Stimulated activated CD8-positive, alpha-beta memory T cell treated with anti-CD3 and anti-CD28 coated beads, Interleukin-4, amount 100 ng/mL, for 24 hours (primary cell): ENCODE measurements at places on chromosomes 5 and 9.

GRCh38 chr5:3351581-3352442 is 243.8 kb upstream of the IRX1 start:
- no peak for DNase-seq

DNA sequence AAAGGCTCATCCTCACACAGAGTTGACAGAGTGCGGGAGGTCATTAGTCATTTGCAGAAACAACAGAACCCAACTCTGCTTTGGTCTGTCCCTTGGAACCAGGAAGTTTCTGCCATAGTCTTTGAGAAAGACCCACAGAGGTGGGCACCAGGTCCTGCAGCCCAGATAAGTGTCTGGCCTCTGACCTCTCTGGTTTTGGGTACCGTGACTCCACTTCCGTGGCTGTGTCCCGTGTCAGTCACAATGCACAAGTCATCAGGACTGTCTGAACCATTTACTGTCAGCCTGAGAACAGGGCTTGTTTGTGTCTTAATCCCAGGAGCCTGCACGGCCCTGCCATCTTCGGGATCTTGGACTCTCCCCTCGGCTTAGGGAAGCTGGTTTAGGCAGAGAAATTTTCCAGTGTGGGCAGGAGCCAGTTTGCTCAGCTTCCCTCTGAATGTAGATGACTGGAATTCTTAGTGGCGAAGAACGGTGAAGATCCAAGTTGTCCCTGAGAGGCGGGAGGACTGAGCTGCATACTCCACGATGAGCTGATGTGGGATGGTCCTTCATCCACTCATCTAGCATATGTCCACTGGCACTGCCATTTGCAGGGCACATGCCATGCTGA is 11.9 kb downstream of the GSN start:
- DNase-seq: no peak

GRCh38 chr9:122001491-122002201 is 91.5 kb downstream of the TTLL11 start:
- no peak for DNase-seq

- no peak for DNase-seq
These were observed 1711.9 kb upstream of the CDH9 start for GRCh38 chr5:28750251-28750650.

DNA sequence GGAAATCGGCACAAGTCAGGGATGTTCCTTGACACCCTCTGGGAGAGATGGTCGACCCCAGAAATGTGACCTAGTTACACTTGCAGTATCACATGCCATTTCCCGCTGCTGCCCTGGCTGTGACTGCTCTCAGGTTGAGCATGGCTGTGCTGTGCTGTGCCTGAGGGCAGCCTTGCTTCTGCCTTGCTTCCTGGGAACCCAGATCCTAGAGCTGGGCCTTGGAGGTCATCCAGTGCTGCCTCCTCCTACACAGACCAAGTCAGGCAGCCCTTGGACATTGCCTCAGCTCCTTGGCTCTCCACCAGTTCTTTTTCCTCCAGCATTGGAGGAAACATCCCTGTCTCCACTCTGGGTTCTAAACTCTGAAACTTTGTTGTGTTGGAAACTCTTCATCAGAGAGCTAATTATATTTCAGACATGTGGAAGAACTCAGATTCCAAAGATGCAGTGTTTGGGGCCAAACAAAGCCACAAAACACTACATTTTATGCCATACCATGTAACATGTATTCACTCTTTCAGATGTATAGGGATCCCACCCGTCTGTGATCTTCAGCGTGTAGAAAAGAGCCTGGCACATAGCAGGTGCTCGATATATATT is 6.1 kb downstream of the MAMDC2 start:
- no peak for DNase-seq

DNA sequence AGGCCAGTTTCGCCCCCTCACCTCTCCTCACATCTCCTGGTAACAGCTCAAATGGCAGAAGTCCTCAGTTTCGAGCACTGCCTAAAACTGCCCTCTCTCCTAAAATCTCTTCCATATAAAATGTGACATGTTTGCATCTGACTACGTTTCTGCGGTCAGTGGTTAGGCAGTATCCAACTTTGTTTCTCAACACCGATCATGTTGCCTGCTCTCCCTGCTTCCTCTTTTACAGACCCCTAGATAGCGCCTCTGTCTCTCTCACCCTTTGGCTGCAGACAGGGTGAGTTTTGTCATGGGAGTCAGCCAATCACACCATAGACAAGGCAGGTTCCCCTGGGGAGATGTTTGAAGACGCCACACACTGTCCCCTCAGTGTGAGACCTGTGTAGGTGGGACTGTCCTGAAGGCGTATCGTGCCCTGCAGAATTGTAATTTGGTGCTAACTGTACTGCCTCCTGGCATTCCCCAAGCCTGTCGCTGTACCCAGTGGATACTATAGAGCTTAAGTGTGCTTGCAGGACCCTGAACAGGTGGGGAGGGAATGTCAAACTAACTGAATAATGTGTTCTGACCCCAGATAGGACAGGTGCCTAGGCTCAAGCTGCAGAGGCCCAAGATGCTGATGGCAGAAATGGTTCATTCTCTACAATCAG is 1.1 kb downstream of the HEXB start:
- no peak for DNase-seq

GRCh38 chr5:95178046-95178651 is 106.7 kb downstream of the MCTP1 start:
- DNase-seq: no peak

GRCh38 chr5:109584986-109585599 is 104.6 kb upstream of the MAN2A1 start:
- no peak for DNase-seq

DNA sequence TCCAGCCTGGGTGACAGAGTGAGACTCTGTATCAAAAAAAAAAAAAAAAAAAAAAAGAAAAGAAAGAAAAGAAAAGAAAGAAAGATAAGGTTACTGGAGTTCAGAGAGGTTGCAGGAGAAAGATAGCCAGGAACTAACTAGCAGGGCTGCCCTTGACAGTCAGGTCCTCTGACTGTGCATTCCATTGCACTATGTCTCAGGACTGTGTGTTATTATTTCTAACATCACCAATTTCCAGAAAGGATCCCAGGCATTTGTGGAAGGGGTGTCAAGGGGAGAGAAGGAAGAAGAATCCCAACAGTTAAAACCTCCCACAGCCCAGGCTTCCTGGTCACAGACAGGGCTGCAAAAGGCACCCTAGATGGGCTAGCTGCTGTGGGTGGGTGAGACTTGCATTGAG is 25.1 kb downstream of the KLF4 start:
- no peak for DNase-seq

DNA sequence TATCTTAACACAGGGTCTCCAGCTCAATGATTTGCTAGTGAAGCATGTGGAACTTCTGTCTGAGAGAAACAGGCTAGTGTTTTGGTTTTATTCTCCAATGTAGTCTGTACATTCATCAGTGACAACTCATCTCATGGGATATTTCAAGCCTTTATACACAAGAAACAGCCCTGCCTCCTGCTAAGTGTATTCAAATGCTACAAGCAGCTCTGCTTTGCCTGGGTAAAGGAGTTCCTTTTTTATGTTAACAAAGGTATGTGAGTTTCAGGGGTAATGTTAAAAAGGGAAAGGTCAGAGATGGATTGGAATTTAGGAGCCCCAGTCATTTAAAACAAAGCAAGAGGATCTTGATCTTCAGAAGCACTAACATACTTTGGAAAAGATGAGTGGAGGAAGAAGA is 498.7 kb downstream of the ISL1 start:
- DNase-seq: no peak

- no peak for DNase-seq
These were observed 250.9 kb downstream of the AOPEP start for GRCh38 chr9:94977416-94977815.

DNA sequence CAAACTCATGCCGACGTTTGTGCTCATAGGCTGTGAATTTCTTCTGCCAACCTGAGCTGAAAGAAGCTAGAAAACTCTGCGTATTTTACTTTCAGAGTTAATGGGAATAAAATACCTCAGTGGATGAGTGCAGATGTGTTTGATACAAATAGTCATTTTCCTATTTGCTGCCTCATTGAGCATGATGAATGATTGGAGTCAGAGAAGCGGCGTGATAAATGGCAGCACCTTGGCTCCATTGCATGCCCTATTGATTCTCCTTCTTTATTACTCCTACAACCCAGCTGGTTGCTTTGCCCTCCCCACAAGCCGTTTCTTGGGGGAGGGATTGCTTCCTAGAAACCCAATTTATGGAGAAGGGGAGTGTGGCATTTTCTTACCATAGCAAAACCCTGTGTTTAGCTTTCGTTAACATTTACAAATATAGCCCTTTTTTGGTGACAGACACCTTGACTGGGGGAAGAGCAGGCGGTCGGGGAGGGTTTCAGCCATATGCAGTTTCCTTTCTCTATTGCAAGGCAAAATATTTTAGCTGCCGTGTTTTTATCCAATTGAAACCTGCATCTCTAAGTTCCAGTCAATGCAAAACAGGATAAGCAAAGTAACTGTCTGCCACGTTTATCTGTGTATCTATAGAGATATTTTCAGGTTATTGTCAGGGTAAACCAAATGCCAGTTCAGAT is 93.1 kb upstream of the TBCA start:
- no peak for DNase-seq

- DNase-seq: no peak
These were observed 41.3 kb upstream of the ORM1 start for GRCh38 chr9:114281473-114282103.

GRCh38 chr9:74526215-74526614 is 29.1 kb downstream of the RORB start:
- DNase-seq: no peak

DNA sequence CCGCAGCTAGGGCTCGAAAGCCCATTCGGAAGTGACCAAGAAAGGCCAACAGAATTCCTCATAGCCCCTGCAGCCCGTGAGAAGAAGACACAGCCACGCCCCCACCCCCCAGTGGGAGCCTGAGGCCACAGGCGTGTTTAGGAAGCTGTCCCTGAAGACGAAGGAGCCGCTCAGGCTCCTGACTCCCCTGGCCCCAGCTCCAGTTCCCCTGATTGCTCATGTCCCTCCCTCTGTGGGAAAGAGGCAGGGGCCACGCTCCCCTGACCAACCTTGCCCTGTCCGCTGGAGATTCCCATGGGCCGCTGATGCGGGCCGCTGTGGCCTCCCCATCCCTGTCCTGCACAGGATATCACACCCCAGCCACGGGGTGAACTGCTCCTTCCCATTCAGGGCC is 13.6 kb downstream of the ROPN1L start:
- no peak for DNase-seq

GRCh38 chr5:1067141-1068121 is 44.4 kb downstream of the SLC12A7 start:
- DNase-seq: no peak

- DNase-seq: no peak
These were observed 73.2 kb upstream of the TNFAIP8 start for GRCh38 chr5:119282628-119283027.

DNA sequence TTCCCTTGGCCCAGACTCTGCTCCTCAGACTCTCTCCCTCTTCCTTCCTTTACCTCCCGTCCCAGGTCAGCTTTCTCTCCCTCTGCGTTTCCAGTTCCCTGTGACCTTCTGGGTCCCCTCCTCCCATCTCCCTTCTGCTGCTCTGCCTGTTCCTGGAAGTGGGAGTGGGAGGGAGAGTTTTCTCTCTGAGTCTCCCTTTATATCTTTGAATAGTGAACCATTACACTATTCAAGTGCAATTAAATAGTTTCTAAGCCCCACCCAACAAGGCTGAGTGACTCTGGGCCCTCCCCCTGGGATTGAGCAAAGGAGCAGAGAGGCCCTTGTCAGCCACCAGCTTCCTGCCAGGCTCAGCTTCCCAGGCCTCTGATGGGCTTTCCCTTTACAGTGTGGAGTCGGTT is 34.8 kb downstream of the THBS4 start:
- no peak for DNase-seq

DNA sequence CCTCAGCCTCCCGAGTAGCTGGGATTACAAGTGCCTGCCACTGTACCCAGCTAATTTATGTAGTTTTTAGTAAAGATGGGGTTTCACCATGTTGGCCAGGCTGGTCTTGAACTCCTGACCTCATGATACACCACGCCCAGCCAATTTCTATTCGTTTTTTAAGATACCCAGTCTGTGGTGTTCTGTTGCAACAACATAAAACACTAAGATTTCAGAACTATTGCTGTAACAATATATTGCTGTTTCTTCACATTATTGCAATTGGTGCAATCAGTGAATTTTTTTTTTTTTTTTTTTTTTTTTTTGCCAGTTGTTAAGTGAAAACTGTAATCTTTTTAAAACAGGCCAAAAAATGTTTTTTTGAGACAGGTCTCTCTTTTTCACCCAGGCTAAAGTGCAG is 9.9 kb downstream of the SRP19 start:
- DNase-seq: no peak

GRCh38 chr5:25181249-25181648 is 536.5 kb upstream of the CDH10 start:
- DNase-seq: no peak

DNA sequence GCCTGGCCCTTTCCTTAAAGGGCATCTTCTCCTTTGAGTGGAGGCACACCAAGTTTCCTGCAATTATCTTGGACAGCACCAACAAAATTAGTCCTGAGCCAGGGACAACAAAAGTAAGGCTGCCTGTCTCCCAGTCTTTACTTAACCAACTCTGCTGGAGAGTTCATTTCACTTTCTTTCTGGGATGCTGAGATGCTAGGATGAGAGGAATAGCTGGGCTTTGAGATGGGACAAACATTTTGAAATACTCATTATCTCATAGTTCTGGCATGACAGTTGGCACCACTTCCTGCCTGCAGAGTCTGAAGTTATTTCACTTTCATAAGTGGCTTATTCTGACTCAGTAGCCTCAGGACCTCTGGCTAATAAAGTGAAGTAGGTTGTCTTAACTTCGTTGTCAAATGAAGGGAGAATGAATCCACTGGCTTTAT is 157.0 kb downstream of the C9orf152 start:
- DNase-seq: no peak

DNA sequence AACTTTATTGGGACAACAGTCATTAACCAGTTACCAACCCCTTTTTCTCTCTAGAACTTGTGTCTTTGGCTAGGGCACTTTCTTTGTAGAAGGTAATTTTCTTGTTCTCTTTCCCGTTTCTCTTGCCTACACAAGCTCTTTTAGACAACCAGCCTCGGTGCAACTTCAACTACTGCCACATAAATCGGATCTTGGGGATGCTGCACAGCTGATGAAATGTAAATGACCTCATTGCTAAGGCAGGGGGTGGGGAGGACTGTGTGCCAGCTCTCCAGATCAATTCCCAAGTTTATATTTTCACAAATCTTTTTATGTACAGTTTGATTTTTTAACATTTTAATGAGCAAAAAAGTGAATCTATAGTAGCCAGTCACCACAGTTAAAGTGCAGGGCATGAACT is 157.6 kb downstream of the DENND1A start:
- DNase-seq: no peak

GRCh38 chr5:57332361-57332760 is 150.2 kb downstream of the ACTBL2 start:
- no peak for DNase-seq

- DNase-seq: no peak
These were observed 345.2 kb downstream of the GLIS3 start for GRCh38 chr9:3954331-3955304.

DNA sequence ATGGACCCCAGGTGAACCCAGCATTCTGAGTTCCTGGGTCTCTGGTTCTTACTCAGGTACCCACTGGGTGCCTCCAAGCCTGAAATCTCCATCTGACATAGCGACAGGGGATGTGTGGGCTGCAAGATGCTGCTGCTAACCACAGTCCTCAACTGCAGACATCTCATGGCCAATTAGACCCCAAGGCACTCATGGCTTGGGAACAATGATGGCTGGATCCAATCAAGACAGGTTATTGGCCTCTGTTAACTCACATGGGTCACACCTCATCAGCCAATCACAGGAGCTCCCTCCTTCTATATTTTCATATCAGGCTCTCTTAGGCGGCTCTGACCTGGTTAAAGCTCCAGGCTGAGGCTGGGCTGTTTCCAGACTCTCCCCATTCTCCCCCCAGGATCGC is 57.0 kb downstream of the CXXC5 start:
- DNase-seq: no peak
